Neural progenitor cell (in vitro differentiated cells): ENCODE measurements at places on chromosomes 1 and 21. TPM values are rescaled to one million over a fixed set of nuclear protein-coding genes. Genes with fewer than 3 reads are reported as not detected.

Gene SYCP1
- total RNA-seq, result 0.11 TPM in 1 of 2 replicates, not detected in the other

- DNase-seq, result no peak
Observed at GRCh38 chr1:28803051-28803450, 8.9 kb upstream of the OPRD1 start.

GRCh38 chr1:65420590-65421350 is at the start of the genes LEPR and LEPROT:
Gene LEPR (plus strand): TSS chr1:65420668. CDS start chr1:65565566, 144,898 bp downstream.
Gene LEPROT (plus strand): TSS chr1:65420668. CDS start chr1:65420725, 57 bp downstream.
- DNase-seq, result peak; percentile 85

Gene KRTAP11-1
- total RNA-seq, result not detected in 2 replicates

DNA sequence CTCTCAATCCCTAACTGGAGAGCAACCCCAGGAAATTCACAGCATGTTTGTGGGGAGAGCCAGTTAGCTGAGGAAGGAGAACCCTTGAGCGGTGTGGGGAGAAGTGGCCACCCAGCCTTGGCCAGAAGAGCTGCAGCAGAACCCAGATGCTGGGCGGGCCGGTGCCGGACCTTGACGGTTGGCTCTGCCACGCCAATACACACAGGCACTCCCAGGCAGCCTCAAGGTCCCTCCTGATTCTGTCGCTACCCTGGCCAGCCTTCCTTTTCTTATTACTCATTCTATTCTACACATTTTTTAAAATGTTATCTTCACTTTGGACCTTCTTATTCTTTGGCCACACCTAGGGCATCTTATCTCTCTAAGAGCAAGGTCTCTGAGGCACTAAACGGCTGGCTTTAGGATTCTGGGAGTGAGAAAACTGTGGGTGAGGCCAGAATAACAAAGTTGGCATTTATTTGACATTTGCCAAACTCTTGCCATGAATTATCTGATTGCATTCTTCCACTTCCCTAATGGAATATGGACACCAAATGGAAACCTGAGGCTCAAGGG is 50.4 kb upstream of the GPR37L1 start:
- no peak for DNase-seq

GRCh38 chr1:171206978-171207355 is 21.9 kb downstream of the FMO2 start:
- DNase-seq, result no peak

DNA sequence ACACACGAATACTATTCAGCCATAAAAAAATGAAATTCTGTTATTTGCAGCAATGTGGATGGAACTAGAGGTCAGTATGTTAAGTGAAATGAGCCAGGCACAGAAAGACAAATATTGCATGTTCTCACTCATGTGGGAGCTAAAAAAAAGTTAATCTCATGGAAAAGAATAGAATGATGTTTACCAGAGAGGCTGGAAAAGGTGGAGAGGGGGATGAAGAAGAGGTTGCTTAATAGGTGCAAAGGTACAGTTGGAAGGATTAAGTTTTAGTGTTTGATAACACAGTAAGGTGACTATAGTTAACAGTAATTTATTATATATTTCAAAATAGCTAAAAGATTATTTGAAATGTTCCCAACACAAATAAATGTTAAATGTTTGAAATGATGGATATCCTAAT is 10.8 kb upstream of the RGL1 start:
- no peak for DNase-seq

DNA sequence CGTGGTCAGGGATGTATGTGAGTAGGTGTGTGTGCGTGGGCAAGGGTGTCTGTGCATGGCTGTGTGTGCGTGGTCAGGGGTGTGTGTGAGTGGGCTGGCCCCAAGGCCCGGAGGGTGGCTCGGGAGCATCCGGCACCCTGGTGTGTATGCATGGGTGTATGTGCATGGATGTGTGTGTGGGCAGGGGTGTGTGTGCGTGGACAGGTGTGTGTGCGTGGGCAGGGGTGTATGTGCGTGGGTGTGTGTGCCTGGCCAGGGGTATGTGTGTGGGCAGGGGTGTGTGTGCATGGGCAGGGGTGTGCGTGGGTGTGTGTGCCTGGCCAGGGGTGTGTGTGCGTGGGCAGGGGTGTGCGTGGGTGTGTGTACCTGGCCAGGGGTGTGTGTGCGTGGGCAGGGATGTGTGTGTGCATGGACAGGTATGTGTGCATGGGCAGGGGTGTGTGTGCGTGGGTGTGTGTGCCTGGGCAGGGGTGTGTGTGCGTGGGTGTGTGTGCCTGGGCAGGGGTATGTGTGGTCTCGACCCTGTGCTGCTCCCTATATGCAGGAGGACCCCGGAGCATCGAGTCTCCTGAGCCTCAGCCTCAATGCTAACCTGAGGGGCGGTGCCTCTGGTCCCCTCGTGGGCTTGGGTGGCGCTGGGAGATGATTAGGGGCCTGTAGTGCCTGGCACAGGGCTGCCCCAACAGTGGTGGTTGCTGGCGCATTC is 16.3 kb downstream of the ARHGEF16 start:
- no peak for DNase-seq

GRCh38 chr1:183226361-183226760 is 40.3 kb downstream of the LAMC2 start:
- no peak for DNase-seq
